CD14-positive monocyte (primary cell): ENCODE measurements at places on chromosomes 11 and 22. TPM values are rescaled to one million over a fixed set of nuclear protein-coding genes. Genes with fewer than 3 reads are reported as not detected.

- peaks cover 15% of the 10 kb centered on the region for H3K4me1 ChIP-seq
- no peak for DNase-seq
- no peak overlapping the region for H3K4me3 ChIP-seq
- H3K27me3 ChIP-seq = peaks cover 5% of the 10 kb centered on the region
Observed at GRCh38 chr11:64723907-64724862, 1.2 kb upstream of the NRXN2 start.

DNA sequence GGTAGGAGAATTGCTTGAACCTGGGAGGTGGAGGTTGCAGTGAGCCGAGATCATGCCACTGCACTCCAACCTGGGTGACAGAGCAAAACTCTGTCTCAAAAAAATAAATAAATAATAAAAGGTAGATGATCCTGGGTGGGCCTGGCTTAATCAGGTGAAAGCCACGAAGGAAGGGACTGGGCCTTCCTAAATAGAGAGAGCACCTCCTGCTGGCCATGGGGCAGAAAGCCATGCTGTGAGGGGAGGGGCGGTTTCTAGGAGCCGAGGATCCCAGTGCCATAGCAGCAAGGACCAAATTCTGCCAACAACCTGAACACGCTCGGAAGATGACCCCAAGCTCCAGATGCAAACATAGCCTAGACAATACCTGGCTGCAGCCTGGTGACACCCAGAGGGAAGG, 24.5 kb upstream of the DGKZ start:
- no peaks in the 10 kb centered on the region for H3K27me3 ChIP-seq
- H3K4me3 ChIP-seq = no peak overlapping the region
- H3K4me1 ChIP-seq = peaks cover 72% of the 10 kb centered on the region
- H3K27ac ChIP-seq = no peak overlapping the region

DNA sequence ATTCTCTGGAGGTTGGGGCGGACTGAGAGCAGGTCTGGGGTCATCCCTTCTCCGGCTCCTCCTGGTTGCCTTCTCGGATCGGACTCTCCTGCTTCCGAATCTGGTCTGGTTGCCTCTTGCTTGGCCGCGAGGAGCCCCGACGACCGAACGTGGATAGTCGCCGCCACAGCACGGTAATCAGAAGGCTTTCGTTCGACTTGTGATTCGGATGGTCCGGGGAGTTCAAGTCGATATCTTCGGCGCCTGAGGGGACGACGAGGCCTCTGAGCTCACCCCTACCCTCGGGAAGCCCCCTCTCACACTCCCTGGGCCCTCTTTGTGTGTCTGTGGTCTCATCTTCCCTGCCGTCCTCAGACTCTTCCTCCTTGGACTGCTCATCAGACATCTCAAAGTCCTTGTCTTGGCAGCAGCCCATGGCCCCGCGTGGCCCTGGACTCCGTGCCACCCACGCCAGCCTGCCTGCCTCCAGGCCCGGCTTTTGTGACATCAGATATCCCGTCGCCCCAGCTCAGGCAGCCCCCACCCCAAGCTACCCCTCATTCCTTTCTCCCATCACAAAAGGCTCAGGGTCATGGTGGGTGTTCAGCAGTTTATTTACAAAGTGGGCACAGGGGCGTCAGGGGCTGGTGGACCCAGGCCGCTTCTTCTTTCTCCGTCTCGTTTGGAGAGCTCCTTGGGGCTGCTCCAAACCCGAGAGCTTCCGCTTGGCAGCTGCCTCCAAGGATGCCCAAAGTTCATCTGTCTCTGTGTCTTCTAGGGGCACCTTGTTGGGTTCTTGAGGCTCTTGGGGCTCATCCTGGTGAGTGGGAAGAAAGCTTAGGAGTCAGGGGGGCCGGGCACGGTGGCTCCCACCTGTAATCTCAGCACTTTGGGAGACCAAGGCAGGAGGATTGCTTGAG, at the start of gene TEX54:
Gene TEX54 (minus strand): TSS at position 506 of the 899 bp plus-strand sequence.
- H3K36me3 ChIP-seq = peaks cover 40% of the 10 kb centered on the region
- H3K4me3 ChIP-seq = peak within 1 kb of the TSS; percentile 96
- peak; percentile 70 for DNase-seq
- H3K4me1 ChIP-seq = peaks cover 31% of the 10 kb centered on the region
- H3K27ac ChIP-seq = peak within 1 kb of the TSS; percentile 84

Gene ELF5
- polyA plus RNA-seq = 0.27 and 0.36 TPM in 2 replicates

GRCh38 chr11:21653951-21654421, 538.9 kb upstream of the ANO5 start:
- no peak overlapping the region for H3K27ac ChIP-seq
- H3K4me3 ChIP-seq = no peak overlapping the region

- peak overlapping the region; percentile 11 for H3K27ac ChIP-seq
- H3K36me3 ChIP-seq = no peaks in the 10 kb centered on the region
- no peak overlapping the region for H3K4me3 ChIP-seq
- peaks cover 11% of the 10 kb centered on the region for H3K27me3 ChIP-seq
Observed at GRCh38 chr11:46336563-46337180, 10.6 kb upstream of the DGKZ start.

GRCh38 chr11:1459219-1459575, 27.4 kb downstream of the MOB2 start:
- H3K27me3 ChIP-seq = no peaks in the 10 kb centered on the region
- H3K4me3 ChIP-seq = no peak overlapping the region
- no peak for DNase-seq
- H3K36me3 ChIP-seq = no peaks in the 10 kb centered on the region

Gene DKK3
- polyA plus RNA-seq = not detected

DNA sequence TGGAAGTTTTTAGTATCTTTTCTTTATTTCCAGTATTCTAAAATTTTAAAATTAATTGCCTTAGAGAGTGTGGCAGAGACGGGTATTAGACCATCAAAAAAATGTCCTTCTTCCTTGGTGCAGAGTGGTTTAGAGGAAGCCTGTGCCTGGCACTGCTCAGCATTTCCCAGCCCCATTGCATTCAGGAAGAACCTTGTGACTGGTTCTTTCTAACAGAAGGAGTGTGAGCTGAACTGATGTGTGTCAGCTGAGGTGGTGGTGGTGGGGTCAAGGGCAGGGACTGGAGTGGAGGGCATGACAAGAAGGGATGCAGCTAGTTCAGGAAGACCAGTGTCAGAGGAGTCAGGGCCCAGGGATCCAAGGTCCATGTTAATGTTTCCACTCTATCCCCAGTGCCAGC, 58.7 kb upstream of the FDX1 start:
- no peaks in the 10 kb centered on the region for H3K27me3 ChIP-seq
- H3K4me3 ChIP-seq = no peak overlapping the region
- no peak for DNase-seq
- H3K36me3 ChIP-seq = no peaks in the 10 kb centered on the region
- H3K4me1 ChIP-seq = peaks cover 24% of the 10 kb centered on the region

GRCh38 chr11:109512249-109512648, 90.3 kb downstream of the C11orf87 start:
- no peaks in the 10 kb centered on the region for H3K4me1 ChIP-seq
- no peak overlapping the region for H3K27ac ChIP-seq
- no peak for DNase-seq
- no peak overlapping the region for H3K4me3 ChIP-seq
- no peaks in the 10 kb centered on the region for H3K36me3 ChIP-seq

GRCh38 chr11:119671051-119671450, 57.9 kb downstream of the NECTIN1 start:
- H3K4me3 ChIP-seq = no peak overlapping the region
- no peak overlapping the region for H3K27ac ChIP-seq
- no peaks in the 10 kb centered on the region for H3K36me3 ChIP-seq
- peaks cover 11% of the 10 kb centered on the region for H3K4me1 ChIP-seq
- no peak for DNase-seq
- H3K27me3 ChIP-seq = no peaks in the 10 kb centered on the region

DNA sequence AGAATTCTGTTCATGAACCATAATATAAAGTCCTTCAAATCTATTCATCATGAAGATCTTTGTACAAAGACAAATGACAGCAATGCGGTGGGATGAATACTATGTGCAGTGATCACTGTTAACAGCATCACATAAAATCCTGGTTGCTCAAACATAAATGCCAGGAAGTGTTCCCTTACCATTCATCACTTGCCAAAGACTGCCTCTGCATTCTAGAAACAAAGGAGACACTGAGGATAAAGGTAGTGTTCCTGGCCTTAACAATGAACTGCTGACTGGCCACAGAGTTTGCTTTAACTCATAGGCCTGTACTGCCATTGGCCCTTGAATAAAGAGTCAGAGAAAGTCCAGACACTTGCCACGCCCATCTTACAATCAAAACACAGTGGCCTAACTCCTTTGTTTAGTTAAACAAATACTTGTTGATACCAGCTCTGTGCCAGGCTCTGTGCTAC, 29.5 kb downstream of the C2CD3 start:
- H3K27me3 ChIP-seq = no peaks in the 10 kb centered on the region
- H3K4me1 ChIP-seq = no peaks in the 10 kb centered on the region
- H3K36me3 ChIP-seq = peaks cover 26% of the 10 kb centered on the region
- DNase-seq = no peak

GRCh38 chr11:114812733-114813132, 134.4 kb downstream of the NXPE2 start:
- H3K4me3 ChIP-seq = no peak overlapping the region
- no peak for DNase-seq
- no peak overlapping the region for H3K27ac ChIP-seq
- H3K36me3 ChIP-seq = no peaks in the 10 kb centered on the region

- no peak overlapping the region for H3K4me3 ChIP-seq
- H3K27ac ChIP-seq = no peak overlapping the region
- no peaks in the 10 kb centered on the region for H3K4me1 ChIP-seq
Observed at GRCh38 chr11:108797578-108798100, 132.8 kb downstream of the DDX10 start.

GRCh38 chr11:75632962-75633361, 35.9 kb downstream of the MAP6 start:
- no peaks in the 10 kb centered on the region for H3K36me3 ChIP-seq
- H3K27ac ChIP-seq = no peak overlapping the region
- H3K27me3 ChIP-seq = peaks cover 7% of the 10 kb centered on the region
- H3K4me3 ChIP-seq = no peak overlapping the region
- no peaks in the 10 kb centered on the region for H3K4me1 ChIP-seq
- no peak for DNase-seq

DNA sequence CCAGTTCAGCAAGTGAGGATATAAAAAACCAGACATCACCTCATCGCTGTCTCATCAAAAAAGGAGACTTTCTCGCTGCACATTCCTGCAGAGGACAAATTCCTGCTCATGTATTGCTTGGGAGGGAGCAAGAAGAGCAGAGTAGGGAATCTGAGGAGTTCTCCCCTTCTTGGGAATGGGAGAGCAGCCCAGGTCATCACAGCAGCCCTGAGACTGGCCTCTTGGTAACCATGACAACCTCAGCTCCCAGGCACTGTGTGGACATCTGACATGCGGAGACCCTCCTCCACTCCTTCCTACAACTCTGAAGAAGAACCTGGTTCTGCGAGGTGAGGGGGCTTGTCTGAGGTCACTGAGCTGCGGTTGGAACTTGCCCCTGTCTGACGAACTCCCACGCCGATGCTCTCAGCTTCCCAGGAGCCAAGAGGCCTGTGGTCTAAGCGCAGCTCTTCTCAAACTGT, 17.9 kb downstream of the RFPL1 start:
- H3K36me3 ChIP-seq = no peaks in the 10 kb centered on the region
- no peak overlapping the region for H3K4me3 ChIP-seq
- H3K4me1 ChIP-seq = no peaks in the 10 kb centered on the region

DNA sequence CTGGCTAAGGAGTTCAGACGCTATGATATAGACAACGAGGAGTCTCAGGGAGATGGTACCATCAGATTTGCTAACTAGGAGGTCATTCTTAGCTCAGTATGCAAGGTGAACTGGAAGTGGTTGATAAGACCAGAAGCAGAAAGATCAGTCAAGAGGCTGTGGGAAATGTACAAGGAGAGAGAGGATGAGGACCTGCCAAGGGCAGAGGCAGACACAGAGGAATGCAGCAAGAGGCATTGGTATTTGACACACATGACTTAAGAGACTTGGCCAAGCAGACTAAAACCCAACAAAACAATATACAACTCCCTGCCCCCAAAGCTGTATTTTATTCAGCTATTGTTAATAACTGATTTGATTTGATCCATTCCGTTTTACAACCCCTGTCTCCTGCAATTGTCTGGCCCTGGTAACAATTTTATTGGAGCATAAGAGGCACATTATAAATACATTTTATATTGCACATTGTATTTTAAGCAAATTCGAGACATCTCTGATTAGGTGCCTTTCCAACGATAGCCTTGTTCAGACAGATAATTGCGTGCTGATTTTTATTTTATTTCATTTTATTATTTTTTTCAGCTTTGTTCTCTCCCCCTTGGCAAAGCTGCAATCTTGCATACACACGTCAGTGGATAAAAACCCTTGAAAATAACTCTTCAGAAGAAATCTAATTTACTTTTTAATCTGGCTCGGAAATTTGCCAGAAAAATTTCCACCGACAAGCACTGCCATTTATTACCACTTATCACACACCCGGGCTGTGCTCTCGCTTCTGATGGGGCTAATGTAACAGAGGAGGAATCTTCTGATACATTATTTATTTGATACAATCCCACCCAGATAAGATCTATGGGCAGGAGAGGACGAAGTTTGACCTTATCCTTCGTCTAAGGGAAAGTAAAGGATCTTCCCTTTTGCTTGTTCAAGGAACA, 237.8 kb downstream of the NXPE2 start:
- no peak overlapping the region for H3K4me3 ChIP-seq
- H3K36me3 ChIP-seq = no peaks in the 10 kb centered on the region
- H3K4me1 ChIP-seq = no peaks in the 10 kb centered on the region
- no peak for DNase-seq
- H3K27ac ChIP-seq = no peak overlapping the region

Gene OR56B4
- not detected in 2 replicates for polyA plus RNA-seq

- H3K27ac ChIP-seq = peak overlapping the region; percentile 35
- no peaks in the 10 kb centered on the region for H3K27me3 ChIP-seq
- H3K36me3 ChIP-seq = peaks cover 64% of the 10 kb centered on the region
- no peak for DNase-seq
- no peak overlapping the region for H3K4me3 ChIP-seq
- peaks cover 29% of the 10 kb centered on the region for H3K4me1 ChIP-seq
Observed at GRCh38 chr11:61345954-61346843, 13.2 kb downstream of the TKFC start.

DNA sequence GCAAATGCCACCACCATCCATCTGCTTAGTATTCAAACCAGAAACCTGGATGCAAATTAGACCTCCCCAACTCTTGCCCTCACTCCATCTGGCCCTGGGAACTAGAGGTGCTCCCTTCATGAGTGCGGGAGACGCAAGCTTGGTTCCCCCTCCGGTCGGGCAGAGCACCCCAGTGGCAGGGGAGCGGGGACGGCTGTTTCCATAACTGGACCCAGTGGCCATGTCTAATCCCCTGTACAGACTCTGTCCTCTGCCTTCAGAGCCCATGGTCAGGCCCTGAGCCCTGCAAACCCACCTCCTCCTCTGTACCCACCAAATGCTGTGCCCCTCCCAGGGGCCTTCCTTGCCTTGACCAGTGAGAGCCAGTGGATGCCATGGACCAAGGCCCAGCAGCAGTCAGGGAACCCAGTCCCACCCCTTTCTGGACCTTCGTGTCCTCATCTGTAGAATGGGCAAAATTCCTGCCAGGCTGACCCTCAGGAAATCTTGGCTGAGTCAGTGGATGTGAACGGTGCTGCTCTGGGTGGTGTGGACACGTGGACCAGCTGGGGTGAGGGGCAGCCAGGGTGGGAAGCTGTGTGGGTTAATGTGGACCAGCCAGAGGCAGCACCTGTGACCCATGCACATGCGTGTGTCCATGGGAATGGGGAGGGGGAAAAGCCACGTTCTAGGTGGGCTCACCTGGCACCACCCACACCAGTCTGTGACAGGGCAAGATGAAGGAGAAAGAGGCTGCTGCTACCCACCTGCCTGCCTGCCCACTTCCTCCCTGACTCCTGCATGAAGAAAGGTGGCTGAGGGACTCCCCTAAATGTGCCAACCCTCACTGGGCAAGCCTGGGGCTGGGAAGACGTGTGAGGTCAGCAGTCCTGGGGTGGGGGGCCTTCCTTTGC, 72.8 kb downstream of the LRRC32 start:
- H3K4me1 ChIP-seq = no peaks in the 10 kb centered on the region
- no peaks in the 10 kb centered on the region for H3K27me3 ChIP-seq
- no peak for DNase-seq
- no peaks in the 10 kb centered on the region for H3K36me3 ChIP-seq
- no peak overlapping the region for H3K27ac ChIP-seq

- H3K27ac ChIP-seq = no peak overlapping the region
- peaks cover 5% of the 10 kb centered on the region for H3K27me3 ChIP-seq
- peaks cover 15% of the 10 kb centered on the region for H3K4me1 ChIP-seq
Observed at GRCh38 chr11:86669424-86669823, 3.0 kb downstream of the ME3 start.
